ENCODE measurements at places on chromosomes 11 and 22.
A peak's percentile ranks its signal among the peaks of the same experiment; 100 is the strongest.

GRCh38 chr11:73059915-73060314 lies 82.2 kb downstream of the FCHSD2 start:
- DNase-seq, result no peak

GRCh38 chr11:10942620-10943019 lies 84.8 kb upstream of the ZBED5 start:
- DNase-seq, result no peak

GRCh38 chr11:30565027-30565426 lies 21.1 kb downstream of the MPPED2 start:
- no peak for DNase-seq

- DNase-seq, result no peak
Measured at GRCh38 chr11:17765356-17766072, 30.9 kb downstream of the KCNC1 start.

DNA sequence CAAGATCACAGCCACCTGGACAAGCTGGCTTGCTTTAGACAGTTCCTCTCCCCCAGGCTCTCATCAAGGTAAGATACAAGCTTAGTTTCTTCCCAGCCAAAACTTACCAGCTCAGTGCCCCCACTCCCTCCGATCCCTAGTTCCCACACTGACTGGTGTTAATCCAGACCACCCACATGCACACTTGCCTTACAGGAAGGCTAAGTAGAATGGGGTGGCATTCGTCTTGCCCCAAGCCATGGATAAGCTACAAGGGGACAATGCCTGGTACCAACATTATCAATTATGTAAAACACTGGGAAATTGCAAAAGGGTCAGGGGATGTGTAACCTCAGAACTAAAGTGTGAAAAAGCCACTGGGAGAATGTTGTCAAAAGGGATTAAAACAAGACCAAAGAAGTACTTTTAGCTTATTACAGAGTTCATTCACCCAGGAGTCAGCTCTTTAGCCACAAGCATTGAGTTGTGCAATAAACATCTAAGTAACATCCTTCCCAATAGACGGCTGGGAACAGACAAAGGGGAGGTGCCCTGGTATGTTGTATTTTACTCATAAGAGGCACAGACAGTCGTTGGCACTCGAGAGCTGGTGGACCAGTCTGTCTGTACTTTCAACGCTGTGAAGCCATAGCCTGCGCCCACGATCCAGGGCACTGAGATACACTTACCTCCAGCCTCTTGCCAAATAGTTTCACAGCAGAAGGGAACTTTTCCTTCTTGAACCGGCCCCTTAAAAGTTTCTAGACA lies 1.1 kb downstream of the DHCR7 start:
- DNase-seq, result peak; percentile 55

- DNase-seq, result no peak
Measured at GRCh38 chr11:61377461-61378160, 14.8 kb upstream of the TMEM216 start.

- DNase-seq, result no peak
Measured at GRCh38 chr11:88103337-88104206, 71.7 kb downstream of the RAB38 start.

- no peak for DNase-seq
Measured at GRCh38 chr11:118448294-118448693, 12.0 kb downstream of the KMT2A start.

DNA sequence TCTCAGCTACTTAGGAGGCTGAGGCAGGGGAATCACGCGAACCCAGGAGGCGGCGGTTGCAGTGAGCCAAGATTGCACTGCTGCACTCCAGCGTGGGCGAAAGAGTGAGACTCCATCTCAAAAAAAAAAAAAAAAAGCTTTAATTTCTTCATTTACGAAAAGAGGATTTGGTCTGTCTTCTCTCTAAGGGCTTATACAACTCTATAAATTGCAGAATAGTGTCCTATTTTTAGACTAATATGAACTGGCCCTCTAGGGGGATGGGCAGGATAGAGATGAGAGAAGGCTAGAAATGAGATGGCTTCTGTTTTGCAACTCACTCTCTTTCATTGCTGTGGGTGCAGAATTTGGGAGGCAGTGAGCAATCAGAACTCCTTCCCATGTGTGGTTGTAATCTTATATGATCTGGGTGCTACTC lies 11.3 kb downstream of the MAML2 start:
- no peak for DNase-seq

- no peak for DNase-seq
Measured at GRCh38 chr11:72673943-72674828, at the start of gene PDE2A. Gene PDE2A (minus strand): TSS chr11:72674422. CDS start chr11:72674207, 215 bp downstream.
